Transverse colon (tissue), 4 donors: ENCODE measurements at places on chromosomes 5 and 9.

- peak; percentile 44 for DNase-seq
These were observed 5.0 kb downstream of the EBF1 start for GRCh38 chr5:159094745-159095144.

DNA sequence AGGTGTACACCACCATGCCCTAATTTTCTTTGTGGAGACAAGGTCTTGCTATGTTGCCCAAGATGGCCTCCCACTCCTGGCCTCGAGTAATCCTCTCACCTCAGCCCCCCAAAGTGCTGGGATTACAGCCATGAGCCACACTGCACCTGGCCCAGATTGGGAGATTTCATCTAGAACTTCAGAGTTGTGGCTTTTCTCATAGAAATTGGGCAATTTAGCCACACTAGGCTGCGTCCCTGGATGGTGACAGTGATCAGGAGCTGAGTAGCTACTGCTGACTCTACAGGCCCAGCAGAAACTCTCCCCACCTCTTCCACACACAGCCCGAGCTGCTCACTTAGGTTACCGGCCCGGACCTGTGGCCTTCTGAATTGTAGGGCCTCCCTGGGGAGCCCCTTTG lies 7.7 kb downstream of the PFN3 start:
- no peak for DNase-seq

- no peak for DNase-seq
These were observed 48.4 kb downstream of the GPR21 start for GRCh38 chr9:123081824-123082223.

- no peak for DNase-seq
These were observed 44.6 kb downstream of the JAKMIP2 start for GRCh38 chr5:147737921-147738320.

GRCh38 chr9:95718263-95718662 lies 157.2 kb upstream of the ERCC6L2 start:
- DNase-seq: no peak

- DNase-seq: no peak
These were observed 1195.9 kb upstream of the ACO1 start for GRCh38 chr9:31188496-31188895.

- no peak for DNase-seq
These were observed 118.8 kb downstream of the GADD45G start for GRCh38 chr9:89723469-89724100.

DNA sequence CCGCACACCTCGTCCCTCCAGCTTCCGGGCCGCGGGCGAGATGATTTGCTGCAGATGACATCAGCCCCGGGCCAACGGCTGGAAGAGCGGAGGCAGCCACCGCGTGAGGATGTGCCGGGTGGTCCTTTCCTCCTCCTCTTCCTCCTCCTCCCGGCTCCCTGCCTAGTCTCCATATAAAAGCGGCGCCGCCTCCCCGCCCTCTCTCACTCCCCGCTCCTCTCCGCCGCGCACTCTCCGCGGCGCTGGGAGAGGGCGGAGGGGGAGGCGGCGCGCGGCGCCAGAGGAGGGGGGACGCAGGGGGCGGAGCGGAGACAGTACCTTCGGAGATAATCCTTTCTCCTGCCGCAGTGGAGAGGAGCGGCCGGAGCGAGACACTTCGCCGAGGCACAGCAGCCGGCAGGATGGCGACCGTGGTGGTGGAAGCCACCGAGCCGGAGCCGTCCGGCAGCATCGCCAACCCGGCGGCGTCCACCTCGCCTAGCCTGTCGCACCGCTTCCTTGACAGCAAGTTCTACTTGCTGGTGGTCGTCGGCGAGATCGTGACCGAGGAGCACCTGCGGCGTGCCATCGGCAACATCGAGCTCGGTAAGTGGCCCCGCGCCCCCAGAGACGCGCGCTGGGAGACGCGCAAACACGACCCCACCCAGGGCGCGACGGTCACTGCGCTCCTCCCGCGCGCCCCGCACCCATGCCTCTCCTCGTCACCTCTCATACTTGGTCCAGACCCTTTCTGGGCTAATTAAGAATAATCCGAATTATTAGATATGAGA lies at the start of gene MAP1B:
TSS of gene MAP1B (plus strand) at position 345 of the 770 bp plus-strand sequence. CDS start at position 402, 57 bp downstream.
- no peak for DNase-seq

DNA sequence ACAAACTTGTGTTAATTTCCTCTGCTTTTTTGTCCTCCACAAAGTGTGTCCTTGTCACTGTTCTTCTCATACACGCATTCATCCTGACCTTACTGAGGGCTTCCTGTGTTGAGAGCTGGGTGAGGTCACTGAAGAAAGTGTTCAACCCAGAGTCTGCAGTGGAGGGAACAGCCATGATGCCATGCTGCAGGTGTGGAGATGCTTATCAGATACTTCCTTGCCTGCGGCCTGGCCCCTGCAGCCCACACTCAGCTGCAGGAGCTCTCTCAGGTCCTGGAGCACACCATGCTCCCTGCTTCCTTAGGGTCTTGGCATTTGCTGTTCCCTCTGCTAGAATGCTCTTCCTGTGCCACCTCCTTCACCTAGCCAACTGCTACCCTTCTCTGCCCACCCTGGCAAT lies 108.1 kb upstream of the SPRY4 start:
- peak; percentile 25 for DNase-seq

DNA sequence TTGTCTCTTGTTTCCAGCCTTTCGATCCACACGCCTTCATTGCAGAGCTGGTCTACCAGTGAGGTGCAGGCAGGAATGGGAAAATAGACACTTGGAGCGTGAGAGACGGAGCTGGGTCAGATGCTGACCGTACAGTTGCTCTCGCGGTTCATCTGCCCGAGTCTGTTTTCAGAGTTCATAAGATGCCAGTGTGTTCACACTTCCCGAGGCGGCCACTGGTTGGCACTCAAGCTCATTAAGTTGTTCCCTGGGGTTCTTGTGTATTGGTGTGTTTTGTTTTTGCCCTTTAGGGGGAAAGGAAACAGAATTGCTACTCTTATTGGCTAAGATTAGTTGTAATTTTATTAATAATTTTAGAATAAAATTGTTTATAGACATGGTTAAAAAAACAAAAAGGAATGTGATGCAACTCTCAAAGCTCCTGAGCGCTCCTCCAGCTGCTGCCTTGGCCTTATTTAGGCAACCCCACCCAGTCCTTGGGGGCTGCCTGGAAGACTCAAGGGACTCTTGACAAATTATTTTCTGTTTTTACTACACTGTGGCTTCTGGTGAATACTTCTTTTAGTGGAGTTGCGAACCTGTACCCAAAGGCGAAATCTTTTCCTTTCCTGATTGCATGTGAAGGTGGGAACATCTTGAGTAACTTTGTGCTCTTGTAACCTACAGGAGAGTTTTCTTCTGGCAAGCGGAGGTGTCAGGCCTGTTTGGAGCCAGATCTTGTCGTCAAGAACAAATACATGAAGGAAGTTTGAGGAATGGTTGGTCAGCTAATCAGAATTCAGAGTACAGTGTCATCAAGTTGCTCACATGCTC lies 146.1 kb downstream of the MAST4 start:
- DNase-seq: peak; percentile 17

- DNase-seq: peak; percentile 53
These were observed 300.9 kb downstream of the NTRK2 start for GRCh38 chr9:84970432-84970831.

DNA sequence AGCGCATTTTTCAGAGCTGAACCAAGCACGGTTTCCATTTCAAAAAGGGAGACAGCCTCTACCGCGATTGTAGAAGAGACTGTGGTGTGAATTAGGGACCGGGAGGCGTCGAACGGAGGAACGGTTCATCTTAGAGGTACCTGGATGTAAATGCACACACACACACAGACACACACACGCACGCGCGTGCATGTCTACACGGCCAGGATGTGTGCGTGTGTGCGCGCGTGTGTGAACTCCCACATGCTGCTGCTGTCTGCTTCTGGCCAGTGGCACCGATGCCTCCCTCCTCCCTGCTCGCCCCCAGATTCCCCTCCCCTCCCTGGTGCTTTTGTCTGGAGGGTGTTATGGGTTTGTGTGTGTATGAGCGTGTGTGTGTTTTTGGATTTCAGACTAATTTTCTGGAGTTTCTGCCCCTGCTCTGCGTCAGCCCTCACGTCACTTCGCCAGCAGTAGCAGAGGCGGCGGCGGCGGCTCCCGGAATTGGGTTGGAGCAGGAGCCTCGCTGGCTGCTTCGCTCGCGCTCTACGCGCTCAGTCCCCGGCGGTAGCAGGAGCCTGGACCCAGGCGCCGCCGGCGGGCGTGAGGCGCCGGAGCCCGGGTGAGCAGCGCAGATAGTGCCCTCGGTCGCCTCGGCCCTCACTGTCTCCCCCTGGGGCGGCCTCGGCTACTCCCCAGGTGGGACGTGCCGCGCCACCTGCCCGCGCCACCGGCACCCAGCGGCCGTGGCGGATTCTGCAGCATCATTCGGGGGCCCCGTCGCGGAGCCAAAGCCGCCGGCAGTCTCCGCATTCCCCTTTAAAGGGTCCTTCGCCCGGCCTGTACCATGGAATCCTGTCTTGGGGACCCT lies at the start of gene NTRK2:
TSS of gene NTRK2 (plus strand) at position 442 of the 850 bp plus-strand sequence. CDS start 1,020 bp downstream, outside the sequence.
- DNase-seq: no peak

GRCh38 chr9:99962680-99963261 lies 56.3 kb downstream of the STX17 start:
- DNase-seq: no peak

DNA sequence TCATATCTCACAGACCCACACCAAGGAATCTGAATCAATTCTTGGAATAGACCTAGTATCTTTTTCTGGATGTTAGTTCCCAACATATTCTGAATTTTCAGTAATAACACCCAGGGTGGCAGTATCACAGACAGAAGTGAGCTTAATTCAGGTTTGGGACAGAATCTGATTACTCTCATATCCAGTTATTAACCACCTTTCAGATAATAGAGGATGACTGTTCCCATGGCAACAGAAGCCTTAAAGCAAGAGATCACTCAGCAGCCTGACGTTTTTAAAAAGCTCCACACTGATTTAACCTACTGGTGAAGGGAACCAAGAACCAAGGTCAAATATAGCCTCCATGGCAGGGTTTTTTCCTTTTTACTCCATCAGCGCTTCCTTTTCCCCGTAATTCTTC lies 68.4 kb downstream of the ACTBL2 start:
- DNase-seq: no peak

DNA sequence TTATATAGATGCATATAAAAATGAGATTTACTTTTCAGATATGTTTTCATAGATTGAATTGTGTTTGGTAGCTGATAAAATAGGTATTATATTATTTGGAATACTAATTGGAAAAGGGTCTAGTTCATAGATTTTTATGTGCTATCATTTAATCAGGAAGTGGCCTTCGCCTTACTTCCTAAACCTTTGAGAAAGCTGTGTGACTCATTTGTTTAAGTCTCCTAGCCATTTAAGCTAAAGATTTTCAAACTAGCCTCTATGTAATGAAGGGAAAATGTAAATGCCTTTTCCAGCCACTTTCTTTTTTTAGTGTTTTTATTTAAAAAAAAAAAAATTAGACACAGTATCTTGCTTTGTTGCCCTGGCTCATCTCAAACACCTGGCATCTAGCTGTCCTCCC lies 97.5 kb downstream of the DMXL1 start:
- DNase-seq: no peak

DNA sequence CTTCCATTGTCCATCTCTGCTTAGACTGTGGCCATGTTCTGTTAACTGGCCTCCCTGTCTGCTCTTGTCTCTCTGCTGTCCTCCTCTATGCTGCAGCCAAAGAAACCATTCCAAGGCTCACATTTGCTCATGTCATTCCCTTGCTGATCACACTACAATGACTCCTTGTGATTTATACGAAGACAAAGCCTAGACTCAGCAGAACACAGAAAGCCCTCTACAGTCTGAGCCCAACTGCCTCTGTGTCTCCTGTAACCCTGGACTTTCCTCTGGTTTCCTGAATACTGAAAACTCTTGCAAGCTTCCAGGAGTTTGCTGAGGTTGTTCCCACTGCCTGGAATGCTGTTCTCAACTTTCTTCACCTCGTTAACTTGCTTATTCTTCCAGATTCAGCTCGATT lies 191.8 kb downstream of the TMEM38B start:
- no peak for DNase-seq

DNA sequence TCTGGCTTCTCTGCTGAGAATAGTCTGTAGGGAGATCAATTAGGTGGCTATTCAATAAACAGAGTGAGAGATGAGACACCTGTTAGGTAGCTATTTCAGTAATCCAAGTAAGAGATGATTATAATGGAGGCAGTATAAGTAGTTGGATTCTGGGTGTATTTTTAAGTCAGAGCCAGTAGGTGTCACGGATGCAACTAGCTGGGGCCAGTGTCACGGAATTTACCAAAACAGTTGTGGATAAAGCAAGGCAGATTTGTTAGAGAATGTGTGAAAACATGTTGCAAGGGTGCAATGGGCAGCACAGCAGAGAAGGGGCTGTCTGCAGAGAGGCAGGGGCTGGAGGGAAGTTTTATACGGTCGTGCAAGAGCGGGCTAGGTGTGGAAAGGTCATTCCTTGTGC lies 114.9 kb downstream of the RASGRF2 start:
- DNase-seq: no peak

- DNase-seq: no peak
These were observed 303.2 kb upstream of the GRAMD2B start for GRCh38 chr5:126119887-126120442.

DNA sequence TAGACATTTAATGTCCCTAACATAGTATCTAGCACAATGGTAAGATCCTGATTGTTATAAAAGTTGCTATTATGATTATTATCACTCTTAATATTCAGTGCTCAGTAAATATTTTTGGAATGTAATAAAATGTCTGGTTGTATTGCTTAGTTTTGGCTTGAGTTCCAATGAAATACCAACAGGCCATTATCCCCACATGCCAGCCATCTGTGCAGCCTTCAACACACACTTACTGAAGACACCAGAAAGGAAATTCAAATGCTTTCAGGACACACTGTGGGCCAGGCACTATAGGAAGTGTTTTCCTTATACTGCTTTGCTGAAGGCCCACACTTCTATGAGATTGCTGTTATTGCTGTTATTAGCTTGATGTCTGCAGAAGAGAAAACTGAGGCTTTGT lies 157.5 kb downstream of the TRIM32 start:
- DNase-seq: no peak

- no peak for DNase-seq
These were observed 45.0 kb downstream of the IRF1 start for GRCh38 chr5:132445640-132445923.

- no peak for DNase-seq
These were observed 30.2 kb downstream of the GFM2 start for GRCh38 chr5:74736759-74737158.

DNA sequence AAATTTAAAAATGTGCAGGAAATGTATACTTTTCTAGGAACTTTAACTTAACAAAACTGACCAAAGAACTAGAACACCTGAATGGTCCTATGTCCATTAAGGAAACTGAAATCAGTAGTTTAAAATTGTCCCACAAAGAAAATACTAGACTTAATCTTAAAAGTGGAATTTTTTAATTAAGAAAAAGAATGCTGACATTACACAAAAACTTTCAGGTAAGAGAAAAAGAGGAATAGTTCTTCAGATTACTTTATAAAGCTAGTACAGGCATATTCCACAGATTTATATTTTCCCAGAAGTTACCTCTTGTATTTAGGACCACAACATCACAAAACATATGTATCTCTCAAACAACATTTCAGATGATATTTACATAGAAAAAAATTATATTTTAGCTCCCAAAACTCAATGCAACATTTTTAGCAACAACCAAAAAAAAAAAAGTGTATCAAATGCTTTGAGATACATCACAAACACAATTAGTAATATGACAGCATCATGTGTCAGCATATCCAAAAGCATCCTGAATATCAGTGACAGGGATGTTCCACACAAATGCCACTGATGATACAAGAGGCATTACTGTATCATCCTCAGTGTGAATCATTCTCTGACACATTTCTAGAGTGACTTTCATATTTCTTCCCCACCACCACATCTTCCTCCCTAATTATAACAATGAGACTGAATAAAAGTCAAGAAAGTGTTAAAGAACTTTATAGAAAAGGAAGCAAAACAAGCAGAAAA lies 264.0 kb downstream of the EPB41L4A start:
- no peak for DNase-seq

- DNase-seq: no peak
These were observed 27.5 kb downstream of the ADRB2 start for GRCh38 chr5:148853868-148854267.
